ENCODE measurements at places on chromosomes 7 and 10.

DNA sequence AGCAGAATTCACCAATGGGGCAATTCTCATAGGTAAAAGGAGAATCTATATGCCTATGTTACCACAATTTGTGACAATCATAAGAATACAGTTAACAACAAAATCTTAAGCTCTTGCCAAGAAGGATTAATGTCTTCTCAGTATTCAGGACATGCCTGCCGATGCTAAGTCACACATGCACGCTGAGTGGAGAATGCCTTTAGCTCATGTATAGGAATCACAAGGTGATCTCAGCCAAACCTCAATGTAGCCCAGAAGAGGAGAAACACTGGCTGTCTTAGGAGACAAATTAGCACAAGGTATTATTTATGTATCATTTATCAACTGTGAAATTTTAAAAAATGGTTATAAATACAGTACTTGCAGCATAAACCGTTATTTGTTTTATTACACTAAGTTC, 2.7 kb downstream of the HTR7 start:
- DNase-seq: no peak

DNA sequence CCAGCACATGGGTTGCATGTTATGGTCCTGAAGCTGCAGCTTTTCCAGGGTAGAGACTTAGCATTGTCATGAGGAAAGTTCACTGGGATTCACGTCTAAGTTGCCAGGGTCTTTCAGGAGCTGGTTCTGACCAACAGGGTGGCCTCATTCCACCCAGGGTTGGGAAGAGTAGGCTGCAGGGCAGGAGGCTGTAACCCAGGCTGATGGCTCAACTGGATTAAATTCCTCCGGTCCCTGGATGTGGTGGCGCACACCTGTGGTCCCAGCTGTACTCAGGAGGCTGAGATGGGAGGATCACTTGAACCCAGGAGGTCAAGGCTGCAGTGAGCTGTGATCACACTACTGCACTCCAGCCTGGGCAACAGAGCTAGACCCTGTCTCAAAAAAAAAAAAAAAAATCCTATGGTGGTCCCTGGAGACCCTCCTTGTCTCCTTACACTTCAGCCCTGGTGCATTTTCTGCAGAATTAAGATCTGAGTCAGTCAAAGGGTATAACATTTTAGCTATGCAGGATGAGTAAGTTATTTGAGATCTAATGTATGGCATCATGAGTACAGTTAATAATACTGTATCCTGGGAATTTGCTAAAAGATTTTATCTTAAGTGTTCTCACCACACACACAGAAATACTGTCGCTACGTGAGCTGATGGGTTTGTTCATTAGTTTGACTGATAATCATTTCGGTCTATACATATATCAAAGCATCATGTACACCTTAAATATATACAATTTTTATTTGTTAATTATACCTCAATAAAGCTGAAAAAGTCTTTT, 44.0 kb downstream of the ASB13 start:
- DNase-seq: peak; percentile 74

DNA sequence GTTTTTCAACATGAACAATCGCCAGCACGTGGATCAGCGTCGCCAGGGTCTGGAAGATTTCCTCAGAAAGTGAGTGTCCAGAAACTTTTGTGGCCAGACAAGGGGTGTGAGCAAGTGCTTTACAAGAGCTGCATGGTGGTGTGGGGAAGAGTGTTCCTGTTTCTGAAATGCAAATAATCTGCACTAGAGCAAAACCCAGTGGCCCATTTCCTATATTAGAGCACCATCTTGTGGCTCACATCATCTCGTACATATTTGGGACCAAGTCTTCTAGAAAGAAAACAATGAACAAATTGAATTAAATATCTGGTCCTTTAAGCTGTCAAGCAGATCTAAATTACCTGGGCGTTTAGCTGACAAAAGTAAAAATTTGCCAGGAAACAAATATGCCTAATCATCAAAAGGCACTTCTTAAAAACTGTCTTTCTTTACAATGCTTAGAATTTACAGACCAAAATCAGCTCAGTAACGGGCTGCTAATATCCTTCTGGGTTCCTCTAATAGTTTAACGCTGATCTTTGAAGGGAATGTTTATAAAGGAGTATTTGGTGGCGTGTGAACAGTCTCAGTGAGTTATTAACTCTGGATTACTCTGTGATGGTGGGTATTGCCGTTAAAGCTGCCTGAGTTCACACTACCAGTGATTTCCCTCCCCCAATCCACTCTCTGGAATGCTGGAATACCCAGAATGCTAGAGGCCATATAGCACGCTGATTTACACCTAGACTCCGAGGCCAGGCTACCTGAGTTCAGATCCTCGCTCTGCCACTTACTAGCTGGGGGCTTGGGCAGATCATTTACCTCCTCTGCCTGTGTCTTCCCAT, 73.6 kb downstream of the SNX10 start:
- peak; percentile 66 for DNase-seq

DNA sequence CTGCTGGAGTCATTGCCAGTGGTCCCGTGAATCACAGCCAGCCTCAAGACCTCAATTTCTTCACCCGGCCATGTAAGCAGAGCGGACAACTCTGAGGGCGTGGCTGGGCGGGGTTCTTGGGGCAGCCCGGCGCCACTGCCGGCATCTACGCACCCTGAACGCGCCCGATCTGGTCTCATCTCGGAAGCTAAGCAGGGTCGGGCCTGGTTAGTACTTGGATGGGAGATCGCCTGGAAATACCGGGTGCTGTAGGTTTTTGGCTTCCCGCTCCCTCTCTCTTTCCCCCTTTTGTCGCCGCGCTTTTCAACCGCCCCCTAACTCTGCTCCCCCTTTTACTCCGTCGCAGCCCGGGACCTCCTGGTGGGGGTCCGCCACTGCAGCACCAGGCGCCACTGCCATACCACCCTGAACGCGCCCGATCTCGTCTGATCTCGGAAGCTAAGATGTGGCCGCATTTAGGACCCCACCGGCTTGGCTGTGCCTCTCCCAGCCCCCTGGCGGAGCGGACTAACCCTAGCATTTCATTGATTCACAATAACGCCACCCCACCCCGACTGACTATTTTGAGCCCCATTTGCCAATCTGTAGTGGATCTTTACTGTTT, 25.3 kb downstream of the GARIN1A start:
- DNase-seq: peak; percentile 67

GRCh38 chr7:107920048-107920772, 29.2 kb downstream of the DLD start:
- DNase-seq: no peak

GRCh38 chr10:71981876-71982230, 17.7 kb downstream of the CHST3 start:
- no peak for DNase-seq

DNA sequence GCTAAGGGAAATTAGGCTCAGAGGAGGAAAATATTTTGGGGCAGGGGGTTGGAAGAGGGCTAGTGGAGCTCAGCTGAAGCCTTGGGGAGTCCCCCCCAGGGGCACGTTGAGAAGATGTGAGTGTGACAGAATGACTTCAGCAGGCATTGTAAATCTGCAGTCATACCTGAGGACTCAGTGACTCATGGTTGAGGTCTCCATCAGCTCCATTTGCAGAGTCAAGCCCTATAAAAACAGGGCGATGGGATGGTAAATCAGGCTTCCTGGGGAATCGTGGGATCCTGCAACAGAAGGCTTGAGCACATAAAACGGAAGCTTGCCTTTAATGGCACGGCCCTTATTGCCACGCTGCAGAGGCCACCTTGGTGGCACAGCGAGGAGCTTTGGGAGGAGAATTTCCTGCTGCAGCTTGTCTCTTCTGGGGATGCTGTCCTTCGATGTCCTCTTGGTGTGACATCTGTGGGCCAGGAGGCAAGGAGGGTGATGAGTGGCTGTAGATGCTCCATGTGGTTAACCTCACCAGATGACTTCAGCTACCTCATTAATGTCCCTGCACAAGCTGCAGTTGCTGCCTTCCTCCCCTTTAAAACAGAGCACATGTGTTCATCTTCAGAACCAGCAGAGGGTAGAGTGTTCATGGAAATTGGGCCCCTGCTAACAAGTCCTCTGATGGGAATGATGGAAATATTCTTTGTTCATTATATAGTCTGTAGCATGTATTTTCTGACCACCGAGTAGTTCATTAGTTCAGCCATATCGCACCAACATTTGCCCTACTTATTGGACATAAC, 285.9 kb downstream of the LRMDA start:
- DNase-seq: peak; percentile 17

- DNase-seq: no peak
Observed at GRCh38 chr7:52005613-52006012, 689.0 kb upstream of the COBL start.

DNA sequence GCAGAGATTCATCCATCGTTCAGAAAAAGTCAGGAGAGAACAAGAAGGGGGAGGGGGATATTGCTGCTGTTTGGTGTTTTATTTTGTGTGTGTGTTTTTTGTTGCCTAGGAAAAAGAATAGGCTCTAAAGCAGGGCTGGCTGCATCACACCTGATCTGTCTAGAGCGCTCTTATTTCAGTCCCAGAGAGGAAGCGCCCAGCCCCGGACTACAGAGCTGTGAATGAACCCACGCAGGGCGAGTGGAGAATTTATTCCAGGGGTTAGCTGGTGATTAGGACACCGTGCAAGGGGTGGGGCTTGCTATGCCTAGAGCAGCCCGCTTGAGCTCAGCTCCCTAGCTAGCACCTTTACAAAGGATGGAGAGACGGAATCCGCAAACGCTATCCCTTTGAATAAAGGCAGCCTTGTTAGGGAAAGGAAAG, 621 bp upstream of the FAM13C start:
- DNase-seq: peak; percentile 52

- peak; percentile 41 for DNase-seq
Observed at GRCh38 chr10:15588635-15589508, 130.8 kb downstream of the ITGA8 start.

- no peak for DNase-seq
Observed at GRCh38 chr7:150337659-150338081, 3.8 kb downstream of the RARRES2 start.

DNA sequence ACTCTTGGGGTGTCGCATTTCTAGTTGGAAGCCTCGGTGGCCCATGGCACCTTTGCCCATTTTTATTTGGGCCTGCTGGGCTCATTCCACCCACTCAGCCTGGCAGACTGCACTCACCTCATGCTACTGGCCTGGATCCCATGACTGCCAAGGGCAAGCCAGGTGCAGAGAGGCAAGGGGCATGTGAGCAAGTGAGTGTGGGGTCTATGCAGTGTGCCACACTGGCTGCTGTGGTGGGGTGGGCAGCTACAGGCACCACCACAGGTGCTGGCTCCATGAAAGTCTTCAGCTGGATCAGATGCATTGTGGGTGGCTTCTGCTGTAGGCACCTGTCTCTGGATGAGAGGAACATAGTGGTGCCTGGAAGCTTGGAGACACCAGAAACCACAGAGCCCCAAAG, 220.8 kb downstream of the POLR1F start:
- no peak for DNase-seq

GRCh38 chr7:20834656-20835055, 48.0 kb upstream of the SP8 start:
- DNase-seq: no peak

- no peak for DNase-seq
Observed at GRCh38 chr7:94509264-94509886, at the start of gene CASD1. TSS of gene CASD1 (plus strand) at chr7:94509809. CDS start at chr7:94510085, 276 bp downstream.

GRCh38 chr7:158828133-158829020, 932 bp downstream of the ESYT2 start:
- no peak for DNase-seq

DNA sequence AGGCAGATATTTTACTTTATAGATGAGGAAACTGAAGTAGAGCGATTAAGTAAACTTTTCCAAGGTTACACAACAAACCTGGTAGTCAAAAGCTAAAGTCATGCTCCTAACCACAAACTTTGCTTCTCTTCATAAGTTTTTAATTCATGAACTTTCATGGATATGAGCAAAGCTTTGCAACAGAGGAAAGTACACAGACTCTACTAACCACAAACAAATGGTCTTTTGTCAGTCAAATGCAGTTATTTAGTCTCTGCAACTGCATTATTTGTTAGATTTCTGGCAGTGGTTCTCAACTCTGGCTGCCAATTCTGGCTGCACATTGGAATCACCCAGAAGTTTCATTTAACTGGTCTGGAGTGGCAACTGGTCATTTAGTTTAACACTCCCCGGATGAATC, 140.6 kb upstream of the TMEM168 start:
- DNase-seq: peak; percentile 79

GRCh38 chr7:82268632-82269031, 174.9 kb downstream of the CACNA2D1 start:
- DNase-seq: no peak

DNA sequence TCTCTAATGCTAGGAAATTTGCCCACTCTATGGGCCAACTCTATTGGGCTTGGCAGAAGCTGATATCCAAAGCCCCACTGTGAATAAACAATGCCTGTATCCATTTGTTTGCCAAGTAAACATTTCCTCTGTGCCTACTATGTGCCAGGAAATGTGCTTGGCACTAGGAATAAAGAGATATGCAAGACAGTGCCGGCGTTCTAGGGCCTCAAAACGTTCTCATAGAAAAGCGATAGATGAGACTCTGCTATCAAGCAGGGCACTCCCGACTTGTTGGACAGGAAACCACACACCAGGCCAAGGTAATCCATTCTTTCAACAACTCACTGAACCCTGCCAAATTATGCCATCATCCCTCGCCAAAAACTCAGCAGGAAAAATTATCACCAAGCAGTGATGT, 196.7 kb downstream of the IPMK start:
- DNase-seq: no peak

- DNase-seq: peak; percentile 24
Observed at GRCh38 chr7:113283861-113284260, 165.5 kb upstream of the SMIM30 start.

DNA sequence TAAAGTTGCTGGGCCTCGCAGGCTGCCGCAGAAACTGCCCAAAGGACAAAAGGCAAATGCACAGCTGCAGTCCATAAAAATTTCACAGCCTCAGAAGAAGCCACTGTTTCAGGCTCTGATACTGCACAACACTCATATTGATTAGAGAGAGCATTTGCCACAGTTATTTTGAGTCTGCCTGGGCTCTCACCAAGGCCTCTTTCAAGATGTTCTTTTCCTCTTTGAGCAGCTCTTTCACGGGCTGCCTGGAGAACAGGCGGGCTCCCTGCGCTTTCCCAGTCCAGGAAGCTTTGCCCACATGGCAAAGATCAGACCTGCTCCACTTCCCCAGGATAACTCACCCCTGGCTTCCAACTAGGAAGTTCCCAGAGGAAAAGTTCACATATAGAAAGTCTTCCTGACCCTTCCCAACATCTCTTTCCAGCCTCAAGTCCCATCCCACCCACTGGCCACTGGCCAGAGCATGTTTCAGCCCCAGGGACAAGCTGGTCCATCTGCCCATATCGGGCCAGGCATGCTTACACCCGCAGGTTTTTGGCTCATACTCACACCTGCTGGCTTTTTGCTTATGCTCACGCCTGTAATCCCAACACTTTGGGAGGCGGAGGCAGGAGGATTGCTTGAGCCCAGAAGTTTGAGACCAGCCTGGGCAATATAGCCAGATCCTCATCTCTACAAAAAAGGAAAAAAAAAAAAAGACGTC, 3.3 kb downstream of the SLIT1 start:
- DNase-seq: no peak
